Gastroesophageal sphincter (tissue), 4 donors: ENCODE measurements at places on chromosomes 5 and 9.

DNA sequence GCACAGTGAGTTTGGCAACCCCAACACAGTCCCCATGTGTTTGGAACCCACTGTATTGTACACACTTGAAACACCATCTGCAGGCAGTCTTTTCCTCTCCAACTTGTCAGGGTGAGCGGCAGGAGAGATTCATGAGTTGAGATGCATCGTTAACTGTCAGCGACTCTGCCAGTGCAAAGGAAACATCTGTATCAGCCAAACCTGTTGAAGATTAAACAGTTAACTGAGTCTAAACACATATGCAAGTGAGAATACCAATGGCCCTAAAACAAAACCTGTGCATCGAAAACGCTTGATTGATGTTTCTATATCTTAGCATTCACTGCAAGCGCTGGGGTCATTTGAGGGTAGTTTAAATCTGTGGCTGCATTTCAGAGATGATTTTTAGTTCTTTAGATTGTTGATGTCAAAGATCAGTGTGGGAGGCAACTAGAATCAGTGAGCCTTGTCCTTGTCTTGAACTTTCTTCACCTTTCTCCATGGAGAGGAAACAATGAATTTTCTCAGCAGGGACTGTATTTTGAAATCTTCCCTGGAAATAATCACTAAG lies 41.3 kb upstream of the PAM start:
- no peak for ATAC-seq

- no peak for ATAC-seq
Observed at GRCh38 chr5:178780581-178781498, 50.4 kb upstream of the ZNF354A start.

GRCh38 chr9:100472788-100473275 lies at the start of gene TMEFF1:
Gene TMEFF1 (plus strand): TSS chr9:100473149. CDS start chr9:100473545, 396 bp downstream.
- ATAC-seq: peak; percentile 64

- ATAC-seq: no peak
Observed at GRCh38 chr5:88818296-88818695, 64.7 kb downstream of the MEF2C start.

- ATAC-seq: no peak
Observed at GRCh38 chr5:141362719-141363118, 1.2 kb upstream of the PCDHGA5 start.

DNA sequence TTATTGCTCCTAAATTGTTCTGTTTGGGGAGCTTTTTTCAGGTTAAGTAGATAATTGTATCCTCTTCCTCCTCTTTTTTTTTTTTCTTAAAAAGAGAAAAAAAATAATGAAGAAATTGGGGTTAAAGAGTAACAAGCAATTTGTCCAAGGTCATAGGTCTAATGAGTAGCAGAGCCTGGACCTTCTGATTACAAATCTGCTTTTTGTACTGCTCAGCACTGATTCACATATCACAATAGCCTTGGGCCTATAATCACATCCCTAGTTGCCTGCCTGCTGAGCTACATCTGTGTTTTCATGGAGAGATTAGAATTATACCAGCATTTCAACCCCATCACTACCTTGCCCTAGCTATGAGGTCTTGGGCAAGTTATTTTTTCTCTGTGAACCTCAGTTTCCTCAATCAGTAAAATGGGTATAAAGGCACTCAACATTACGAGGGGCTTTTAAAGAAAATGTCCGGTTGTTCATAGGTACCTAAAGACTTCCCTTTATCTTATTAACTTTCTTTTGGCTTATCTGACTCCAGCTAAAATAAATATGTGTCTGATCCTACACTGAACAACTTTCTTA lies 152.3 kb downstream of the BAAT start:
- no peak for ATAC-seq

- ATAC-seq: no peak
Observed at GRCh38 chr9:107242073-107243030, 40.7 kb upstream of the RAD23B start.

GRCh38 chr5:167725741-167726140 lies 565.7 kb upstream of the WWC1 start:
- no peak for ATAC-seq

GRCh38 chr9:124809211-124809610 lies 32.3 kb downstream of the OLFML2A start:
- ATAC-seq: no peak

GRCh38 chr9:22379272-22379671 lies 67.4 kb upstream of the DMRTA1 start:
- no peak for ATAC-seq

DNA sequence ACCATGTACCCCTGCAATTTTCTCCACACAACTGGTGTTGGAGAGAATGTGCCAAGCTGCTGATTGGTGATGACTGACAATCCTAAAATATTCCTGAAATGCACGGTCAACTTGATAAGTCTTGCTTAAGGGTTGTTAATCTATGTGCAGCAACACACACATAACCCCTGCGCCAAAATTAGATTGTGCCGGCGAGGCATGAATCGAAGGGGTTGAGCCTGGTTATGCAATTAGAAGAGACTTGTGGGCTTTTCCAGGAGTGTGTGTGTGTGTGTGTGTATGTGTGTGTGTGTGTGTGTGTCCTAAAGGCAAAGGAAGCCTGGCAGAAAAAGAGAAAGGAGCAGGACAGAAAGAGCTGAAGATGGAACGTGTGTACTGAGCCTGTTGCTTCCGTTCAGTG lies 22.3 kb downstream of the IRX2 start:
- ATAC-seq: no peak

DNA sequence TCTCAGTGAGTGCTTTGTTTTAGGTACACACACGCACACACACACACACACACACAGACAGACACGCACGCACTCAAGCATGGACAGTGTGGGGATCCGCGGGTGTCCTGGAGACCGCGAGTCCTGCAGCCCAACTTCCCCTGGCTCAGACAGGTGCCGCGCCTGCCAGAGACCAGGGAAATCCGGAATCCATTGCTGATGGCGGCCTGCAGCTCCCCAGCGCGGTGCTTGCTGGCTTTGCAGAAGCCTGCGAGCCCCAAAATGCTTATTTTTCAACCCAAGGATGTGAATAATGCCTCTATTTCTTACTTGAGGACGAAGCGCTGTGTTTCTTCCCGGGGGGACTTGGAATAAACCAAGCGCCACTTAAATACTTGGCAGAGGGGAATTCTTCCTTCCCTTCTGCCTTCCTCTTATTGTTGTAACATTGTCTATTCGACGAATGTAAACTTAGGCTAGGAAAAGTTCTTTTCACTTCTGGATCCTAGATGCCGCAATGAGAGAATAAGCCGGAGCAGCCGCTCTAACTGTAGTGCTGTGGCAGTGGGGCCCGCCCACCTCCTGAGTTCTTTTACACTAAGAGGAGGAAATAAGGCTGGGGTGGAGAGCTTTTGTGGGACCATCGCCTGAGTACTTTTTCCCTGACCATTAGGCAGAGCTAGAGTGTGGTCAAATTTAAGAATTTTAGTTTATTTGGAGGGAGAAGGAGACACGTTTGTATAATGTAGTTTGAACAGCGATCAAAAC lies 802 bp downstream of the ITGA2 start:
- ATAC-seq: peak; percentile 46
